ENCODE measurements at places on chromosomes 5 and 9.

- DNase-seq: no peak
Measured at GRCh38 chr9:26331223-26331622, 561.4 kb downstream of the CAAP1 start.

DNA sequence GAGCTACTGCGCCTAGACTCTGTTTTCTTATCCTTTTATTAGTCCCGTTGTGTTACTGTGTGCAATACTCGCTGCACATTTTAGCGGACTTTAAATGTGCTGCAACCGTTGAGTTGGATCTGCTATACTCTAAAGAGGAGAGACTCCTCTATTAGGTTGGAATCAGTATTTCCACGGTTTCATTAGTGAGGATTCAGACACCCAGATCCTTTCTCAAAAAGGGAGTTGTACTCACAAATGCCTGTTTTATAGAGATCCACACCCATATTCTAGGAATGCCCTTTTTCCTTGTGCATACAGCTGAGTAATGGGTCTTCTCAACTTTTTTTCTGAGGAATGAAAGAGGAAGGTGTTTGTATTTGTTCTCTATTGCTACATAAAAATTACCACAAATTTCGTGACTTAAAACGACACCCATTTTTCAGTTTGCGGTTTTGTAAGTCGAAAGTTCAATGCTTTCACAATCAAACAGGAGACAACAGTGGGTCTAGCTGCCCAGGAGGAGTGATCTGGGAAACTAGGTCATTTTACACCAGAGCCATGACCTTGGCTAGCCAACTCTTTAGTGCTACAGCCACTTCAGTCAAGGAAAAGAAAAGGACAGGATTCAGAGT is 52.8 kb upstream of the SLC44A1 start:
- DNase-seq: no peak

GRCh38 chr5:141001844-141002604 is 35.7 kb downstream of the PCDHAC2 start:
- DNase-seq: no peak

GRCh38 chr9:87588339-87588738 is 90.7 kb downstream of the DAPK1 start:
- DNase-seq: no peak

DNA sequence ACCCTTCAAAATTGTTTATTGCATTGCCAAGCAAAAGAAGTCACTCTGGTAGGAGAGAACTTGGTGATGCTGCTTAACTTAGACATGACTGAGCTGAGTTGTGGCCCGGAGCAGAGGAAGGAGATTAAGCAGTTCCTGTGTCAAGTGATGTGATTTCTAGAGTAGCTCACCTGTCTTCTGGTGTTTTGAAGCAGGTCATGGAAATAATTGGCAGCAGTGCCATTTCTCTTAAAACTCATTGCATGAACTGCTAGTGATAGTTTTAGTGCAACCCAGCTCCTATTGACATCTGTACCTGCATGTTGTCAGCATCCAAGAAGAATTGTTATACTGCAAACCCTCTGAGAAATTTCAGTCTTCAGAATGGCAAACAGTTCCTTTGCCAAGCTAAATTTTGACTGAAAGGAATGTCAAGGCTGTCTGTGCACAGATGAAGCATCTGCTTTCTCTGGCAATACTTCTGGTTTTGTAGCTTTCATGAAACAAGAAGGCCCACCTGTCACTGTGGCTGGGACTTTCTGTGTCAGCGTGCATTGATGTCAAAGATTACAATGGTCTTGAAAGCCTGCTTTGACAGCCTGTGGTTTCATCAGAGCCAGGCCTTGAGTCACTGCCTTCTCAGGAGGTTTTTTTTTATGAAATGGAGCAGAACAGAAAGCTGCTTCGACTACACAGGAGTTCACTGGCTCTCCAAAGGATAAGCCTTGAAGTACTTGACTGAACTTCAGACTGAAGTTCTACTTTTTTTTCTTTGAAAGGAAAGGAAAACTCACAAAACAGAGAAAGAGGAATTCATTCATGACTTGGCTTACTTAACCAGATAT is 90.6 kb downstream of the RALGPS1 start:
- peak; percentile 36 for DNase-seq

GRCh38 chr9:133112663-133113026 is 8.4 kb downstream of the RALGDS start:
- no peak for DNase-seq

DNA sequence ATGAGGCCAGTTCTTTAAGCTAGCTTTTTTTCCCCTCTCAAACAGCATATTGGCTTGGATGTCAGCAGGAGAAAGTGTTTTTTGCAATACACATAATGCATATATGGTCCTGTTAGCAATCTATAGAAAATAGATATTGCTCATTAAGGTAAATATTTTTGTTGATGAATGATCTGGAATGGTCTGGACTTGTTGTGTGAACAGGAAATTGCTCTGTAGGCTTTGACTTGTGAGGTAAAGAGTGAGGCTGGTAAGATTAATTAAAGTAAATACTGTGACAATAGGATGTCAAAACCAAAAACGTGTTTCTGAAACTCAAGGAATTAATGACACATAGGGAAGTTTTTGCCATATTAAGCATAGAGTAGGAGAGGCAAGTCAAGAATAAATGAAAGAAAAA is 176.0 kb downstream of the TRIO start:
- DNase-seq: no peak

GRCh38 chr9:76567086-76567485 is 108.1 kb downstream of the GCNT1 start:
- no peak for DNase-seq

DNA sequence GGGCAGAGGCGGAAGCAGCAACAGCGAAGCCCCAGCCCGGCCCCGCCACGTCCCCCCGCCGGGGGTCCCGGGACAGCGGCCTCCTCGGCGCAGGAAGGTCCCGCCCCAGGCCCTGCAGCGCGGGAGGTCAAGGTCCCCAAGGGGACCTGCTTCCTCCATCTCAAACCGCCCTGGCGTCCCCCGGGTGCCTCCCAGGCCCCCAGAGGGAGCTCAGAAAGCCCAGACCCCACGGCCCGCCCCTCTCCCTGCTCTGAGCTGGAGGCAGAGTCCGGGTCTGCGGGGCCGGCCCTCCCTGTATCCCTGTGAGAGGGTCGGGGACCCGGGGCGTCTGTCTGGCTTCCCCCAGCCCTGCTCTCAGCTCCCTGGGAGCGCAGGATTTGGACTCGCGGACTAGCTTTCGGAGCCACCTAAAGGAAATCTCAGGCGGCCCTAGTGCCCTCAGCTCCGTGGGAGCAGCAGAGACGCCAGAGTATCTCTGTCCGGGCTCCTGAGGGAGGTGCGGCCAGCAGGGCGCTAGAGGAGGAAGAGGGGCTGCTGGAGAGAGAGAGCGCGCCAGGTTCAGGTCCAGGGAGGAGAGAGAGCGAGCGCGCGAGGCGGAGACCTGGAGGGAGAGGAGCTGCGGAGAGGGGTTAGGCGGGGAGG is 30.7 kb downstream of the EXOC3 start:
- no peak for DNase-seq

- no peak for DNase-seq
Measured at GRCh38 chr9:22623236-22623635, 176.6 kb downstream of the DMRTA1 start.

DNA sequence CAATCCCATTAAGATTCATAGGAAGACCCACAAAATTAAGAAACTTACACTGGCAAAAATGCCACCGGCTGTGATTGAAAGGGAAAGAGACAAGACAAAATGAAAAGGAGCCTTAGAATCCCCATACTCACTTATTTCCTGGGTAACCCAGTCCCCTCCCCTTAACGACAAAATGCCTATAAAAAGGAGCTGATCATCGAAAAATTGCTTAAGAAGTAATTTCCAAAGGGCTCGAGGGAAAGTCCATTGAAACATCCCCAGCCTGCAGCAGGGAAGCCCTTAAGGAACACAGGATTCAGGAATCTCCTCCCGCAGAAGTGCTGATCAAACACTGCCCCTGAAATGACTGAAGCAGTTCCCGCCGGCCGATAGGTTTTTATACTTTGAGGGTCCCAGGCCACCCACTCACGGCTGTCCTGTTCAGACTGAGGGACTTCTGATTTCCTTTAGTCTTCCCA is 677 bp upstream of the ZNF79 start:
- DNase-seq: no peak

DNA sequence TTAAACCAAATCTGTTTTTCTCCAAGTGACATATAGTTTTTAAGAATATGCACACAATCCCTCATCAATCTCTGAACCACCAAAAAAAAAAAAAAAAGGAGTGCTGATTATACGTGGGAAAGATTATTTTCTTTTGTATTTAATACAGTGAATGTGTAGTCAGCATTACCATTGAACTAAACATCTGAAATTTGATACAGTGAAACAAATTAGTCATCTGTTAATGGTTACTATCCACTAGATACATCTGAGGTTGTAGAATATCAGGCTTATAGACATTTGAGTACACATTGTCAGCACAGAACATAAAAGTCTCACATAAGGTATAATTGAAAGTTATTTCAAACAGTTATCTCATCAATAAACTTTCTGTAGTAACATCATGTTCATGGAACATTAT is 87.0 kb downstream of the SLF1 start:
- no peak for DNase-seq

DNA sequence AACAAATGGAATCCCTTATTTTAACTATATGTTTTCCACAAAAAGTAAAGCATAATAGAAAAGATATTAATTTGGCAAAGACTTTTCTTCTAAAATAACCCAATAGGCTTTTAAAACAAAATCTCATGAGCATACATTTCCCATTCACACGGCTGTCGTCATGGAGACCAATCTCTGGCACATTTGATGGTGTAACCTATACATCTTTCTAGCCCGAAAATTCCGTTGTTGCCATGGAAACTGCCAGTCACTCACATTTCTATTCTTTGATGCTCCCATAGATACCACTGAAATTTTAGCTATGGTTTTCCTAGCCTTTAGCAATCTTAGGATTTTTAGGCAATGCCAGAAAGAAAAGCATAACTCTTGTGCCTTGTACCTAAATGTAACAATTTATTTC is 262.9 kb upstream of the TRPM3 start:
- no peak for DNase-seq

DNA sequence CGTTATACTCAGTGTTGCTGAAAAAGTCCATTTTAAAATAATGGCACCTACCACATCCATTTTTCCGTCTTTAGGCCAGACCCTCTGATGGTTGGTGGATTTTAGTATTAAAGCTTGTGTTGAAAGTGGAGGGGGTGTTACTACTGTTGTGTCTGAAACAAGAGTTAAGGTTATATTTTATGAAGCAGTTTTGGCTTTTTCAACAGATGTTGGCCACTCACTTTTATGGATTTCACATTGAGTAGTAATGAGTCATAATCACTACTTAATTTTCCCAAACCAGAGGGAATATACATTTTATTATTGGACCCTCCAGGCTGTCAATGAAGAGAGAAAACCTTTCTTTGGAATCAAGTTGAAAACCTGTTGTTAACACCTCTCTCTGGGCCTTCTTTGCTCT is 88.0 kb downstream of the TRIO start:
- DNase-seq: no peak

- no peak for DNase-seq
Measured at GRCh38 chr5:73081093-73081492, 39.3 kb upstream of the TMEM171 start.

DNA sequence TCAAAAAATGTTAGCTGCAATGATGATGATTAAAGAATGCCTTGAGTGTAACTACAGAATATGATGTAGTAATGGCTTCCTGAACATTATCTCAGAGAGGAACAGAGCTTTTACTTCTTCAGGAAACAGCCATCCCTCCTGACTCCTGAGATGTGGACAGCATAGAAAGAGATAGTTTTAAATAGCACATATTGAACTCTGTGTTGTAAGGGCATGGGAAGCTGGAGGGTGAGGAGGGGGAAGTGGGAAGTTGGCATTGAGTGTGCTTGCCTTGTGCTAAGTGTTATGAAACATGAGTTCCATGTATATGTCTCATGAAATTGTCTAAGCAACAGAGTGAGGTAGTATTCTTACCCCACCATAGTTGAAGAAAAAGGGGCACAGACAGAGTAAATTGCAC is 161.5 kb upstream of the SLC28A3 start:
- DNase-seq: no peak

GRCh38 chr9:102253099-102253498 is 514.7 kb upstream of the GRIN3A start:
- no peak for DNase-seq

DNA sequence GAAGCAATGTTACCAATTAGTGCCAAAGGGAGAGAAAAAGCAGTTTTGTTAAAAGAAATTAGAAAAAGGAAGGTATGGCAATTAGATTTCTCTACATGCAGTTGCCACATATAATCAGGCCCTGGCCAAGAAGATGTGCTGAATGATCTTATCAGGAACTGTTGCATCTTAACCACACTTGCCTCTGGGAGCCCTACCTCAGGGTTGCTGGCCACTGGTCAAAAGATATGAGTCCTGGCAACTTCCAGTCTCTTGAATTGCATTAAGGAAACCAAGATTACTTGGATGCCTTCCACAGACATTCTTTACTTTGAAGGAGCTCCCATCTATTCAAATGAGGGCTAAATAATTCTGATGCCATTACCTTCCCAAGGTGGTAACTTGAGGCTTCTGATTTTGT is 60.4 kb downstream of the TNC start:
- no peak for DNase-seq

DNA sequence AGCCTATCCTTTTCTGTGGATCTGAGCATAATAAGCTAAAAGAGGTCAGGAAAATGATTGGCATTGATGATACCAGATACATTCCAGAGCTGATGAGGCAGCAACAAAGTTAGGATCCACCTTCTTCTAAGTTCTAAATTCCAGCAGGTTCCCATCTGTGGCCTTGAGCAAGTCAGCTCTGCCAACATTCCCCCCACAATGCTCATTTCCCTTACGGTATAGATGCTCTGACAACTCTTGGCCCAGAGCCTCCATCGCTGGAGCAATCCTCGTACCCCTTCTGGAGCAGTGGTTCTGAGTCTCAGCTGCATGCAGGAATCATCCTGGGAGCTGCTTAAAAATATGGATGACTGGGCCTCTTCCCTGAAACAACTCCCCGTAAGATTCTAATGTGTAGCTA is 78.1 kb downstream of the MED27 start:
- no peak for DNase-seq

DNA sequence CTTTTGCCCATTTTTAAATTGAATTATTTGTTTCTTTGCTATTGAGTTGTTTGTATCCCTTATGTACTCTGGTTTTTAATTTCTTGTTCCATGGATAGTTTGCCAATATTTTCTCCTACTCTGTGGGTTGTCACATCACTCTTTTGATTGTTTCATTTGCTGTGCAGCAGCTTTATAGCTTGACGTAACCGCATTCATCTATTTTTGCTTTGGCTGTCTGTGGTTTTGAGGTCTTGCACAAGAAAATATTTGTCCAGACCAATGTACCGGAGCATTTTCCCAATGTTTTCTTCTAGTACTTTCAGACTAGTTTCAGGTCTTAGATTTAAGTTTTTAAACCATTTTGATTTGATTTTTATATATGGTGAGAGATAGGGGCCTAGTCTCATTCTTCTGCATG is 36.2 kb upstream of the ZNF366 start:
- DNase-seq: no peak

DNA sequence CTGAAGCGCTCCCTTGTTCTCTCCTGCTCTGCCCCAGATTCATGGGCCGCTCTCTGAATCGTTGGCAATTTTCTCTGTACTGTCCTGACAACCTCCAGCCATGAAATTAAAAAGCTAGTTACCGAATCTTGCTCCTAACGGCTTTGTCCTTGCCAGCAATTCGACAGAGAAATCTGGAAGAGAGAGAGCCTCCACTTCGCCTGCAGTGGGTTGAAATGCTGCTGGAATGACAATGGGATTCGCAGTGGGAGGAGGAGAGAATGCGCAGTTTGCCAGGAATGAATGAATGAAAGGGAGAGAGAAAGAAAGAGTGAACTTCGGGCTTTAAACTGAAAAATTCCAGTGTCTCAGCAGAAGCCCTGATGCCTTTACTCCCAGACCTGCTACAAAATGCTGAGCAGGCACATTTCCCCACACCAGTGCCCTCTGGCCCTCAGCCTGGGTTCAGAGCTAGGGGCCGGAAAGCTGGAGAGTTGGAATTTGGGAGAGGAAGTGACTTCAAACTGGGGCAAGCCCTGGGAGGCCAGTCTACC is 11.5 kb upstream of the BOD1 start:
- DNase-seq: no peak
